ENCODE measurements at places on chromosomes 12 and 14.
A peak's percentile ranks its signal among the peaks of the same experiment; 100 is the strongest.

DNA sequence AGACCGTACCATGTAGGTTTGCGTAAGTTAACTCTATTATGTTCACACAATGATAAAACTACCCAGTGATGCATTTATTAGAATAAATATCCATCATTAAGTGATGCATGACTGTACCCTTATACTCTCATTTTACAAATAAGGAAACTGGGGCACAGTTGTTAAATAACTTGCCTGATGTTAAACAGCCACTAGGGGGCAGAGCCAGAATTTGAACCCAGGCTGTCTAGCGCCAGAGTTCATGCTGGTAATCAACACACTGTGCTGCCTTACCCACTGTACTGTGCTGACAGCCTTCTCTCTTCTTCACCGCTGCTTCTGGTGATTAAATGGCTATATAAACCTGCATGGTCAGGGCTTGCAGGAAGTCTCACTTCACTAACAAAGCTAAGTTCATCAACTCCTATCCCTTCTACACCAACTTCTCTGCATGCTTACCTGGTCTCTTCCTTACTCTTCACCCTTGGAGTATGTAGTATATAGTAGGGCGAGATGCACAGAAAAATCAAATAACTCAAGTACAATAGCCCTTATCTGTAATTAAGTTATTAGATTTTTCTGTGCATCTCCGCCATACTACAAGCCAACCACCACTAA, 43.6 kb upstream of the APPL2 start:
- peak; percentile 21 for DNase-seq

DNA sequence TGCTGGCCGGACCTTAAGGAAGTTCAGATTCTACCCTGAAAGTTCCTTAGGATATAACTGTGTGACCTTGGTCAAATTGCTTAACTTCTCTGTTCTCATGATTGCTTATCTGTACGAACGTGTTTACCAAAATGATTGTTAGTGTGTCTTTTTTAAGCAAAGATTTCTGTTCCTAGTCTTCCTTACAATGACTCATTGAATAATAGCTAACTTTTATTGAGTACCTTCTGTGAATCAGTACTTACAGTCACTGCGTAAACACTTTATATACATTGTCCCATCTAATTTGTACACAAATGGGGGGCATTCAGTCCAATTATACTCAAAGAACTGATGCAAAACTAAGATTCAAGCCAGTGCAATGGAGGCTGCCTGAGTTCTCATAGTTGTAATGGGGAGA, 4.2 kb upstream of the TMEM30B start:
- DNase-seq: no peak

- DNase-seq: no peak
Measured at GRCh38 chr12:26090836-26091510, 33.9 kb downstream of the BHLHE41 start.

DNA sequence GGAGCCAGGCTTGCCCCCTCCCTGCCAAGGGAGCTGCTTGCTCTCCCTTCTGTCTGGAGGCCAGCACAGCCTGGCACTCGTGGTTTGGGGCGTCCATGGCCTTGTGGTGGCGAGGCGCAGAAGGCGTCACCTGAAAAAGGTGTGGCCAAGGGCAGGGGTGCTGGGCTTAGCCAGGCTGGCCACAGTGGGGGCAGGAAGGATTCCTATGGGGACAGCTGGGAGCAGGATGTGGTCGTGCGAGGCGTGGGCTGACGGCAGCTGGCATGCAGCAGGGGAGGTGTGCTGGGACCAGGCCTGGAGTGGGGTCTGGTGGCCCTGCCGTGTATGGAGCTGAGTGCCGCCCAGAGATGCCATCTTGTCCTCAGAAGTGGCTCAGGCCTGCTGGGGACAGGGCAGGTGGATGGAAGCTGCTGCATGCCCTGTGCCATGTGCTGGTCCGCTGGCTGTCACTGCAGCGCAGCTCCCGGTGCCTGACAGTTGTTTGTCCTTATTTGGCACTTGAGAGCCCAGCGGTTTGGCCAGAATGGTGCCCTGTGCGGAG, 30.0 kb downstream of the SH2B3 start:
- DNase-seq: peak; percentile 7

DNA sequence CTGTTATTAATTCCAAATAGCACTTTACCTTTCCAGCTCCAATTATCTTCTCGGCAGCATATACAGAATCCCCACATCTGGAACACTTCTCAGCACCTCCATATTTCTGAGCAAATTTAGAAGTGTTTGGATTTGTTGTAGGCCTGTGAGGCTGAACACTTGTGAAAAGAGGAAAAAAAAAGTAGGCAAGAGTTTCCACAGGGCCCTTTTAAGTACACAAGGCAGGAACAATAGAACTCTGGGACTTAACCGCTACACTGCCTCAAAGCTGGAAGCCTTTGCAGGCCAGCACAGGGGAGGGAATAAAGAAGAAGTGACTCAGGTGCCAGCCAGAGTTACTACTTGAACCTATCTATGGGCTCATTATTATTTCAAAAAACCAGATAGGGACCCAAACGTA, 18.6 kb downstream of the CSRP2 start:
- DNase-seq: no peak

Measured in SHP77 (cell line).